Kasumi-1 (cell line): ENCODE measurements at places on chromosomes 5 and 9.
A peak's percentile ranks its signal among the peaks of the same experiment; 100 is the strongest.

- DNase-seq, result no peak
Observed at GRCh38 chr9:13746876-13747275, 467.4 kb upstream of the MPDZ start.

DNA sequence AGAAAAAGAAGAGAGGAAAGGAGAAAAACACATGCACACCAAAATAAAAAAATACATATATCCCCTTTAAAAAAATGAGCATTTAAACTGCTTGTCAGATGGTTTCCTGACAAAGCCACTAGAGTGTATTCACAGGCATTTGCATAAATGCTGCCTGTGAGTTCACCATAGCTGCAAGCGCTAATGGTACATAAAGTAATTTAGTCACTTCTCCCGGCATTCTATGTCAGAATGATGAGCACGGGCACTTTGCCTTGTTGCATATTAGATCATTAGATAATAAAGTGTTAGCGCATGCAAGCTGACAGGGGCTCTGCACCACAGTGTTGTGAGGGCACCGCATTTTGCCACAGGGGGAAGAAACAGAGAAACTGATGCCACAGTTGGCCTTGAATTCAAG lies 280.6 kb downstream of the EBF1 start:
- DNase-seq, result no peak

- peak; percentile 93 for DNase-seq
Observed at GRCh38 chr5:14560091-14560595, 21.4 kb upstream of the OTULINL start.

- no peak for DNase-seq
Observed at GRCh38 chr9:132167192-132167591, 5.3 kb downstream of the NTNG2 start.

DNA sequence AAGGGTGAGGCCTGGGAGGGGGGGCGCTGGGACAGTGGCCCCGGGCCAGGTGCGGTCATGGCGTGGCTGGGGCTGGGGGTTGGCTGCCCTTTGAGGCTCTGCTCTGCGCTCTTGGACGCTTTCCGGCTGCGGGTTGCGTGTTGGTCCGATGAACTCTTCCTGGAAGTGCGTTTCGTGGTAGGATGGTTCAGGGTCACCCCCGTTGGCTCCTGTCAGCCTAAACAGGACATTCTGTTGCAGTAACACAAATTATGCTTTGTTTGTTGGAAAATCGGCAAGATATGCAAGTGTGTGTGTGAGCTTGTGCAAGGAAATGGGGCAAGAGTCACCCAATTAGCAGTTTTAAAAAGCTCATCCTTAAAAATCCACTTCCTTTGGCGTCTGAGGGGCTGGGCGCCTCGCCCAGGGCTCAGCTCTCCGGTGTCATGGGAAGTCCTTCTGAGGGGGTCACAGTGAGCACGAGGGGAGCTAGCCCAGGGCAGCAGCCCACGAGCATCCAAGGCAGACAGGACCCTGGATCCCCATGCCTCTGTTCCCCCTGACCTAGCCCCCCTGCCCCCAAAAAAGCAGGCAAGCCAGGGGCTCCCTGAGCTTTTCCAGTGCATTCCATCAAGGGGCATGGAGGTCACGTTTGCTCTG lies 22.2 kb upstream of the RNU6ATAC start:
- no peak for DNase-seq

- DNase-seq, result no peak
Observed at GRCh38 chr5:6676702-6677101, 36.5 kb upstream of the TENT4A start.

DNA sequence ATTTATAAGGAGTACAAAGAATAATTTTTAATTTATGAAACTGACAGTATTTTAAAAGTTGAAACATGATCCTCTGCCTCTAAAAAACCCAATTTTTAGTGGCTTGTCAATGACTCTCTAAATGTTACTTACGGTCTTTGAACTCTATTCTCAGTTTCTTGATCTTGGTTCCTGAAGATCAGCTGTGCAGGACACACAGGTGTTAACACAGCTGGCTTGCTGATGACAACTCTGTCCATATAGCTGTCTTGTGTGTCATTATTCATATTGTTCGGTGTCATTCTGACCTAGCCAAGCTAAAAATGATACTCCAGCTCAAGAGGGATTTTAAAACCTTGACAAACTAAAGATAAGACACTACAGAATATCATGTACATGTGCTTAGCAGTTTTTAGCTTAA lies 314.5 kb downstream of the CCDC171 start:
- no peak for DNase-seq

DNA sequence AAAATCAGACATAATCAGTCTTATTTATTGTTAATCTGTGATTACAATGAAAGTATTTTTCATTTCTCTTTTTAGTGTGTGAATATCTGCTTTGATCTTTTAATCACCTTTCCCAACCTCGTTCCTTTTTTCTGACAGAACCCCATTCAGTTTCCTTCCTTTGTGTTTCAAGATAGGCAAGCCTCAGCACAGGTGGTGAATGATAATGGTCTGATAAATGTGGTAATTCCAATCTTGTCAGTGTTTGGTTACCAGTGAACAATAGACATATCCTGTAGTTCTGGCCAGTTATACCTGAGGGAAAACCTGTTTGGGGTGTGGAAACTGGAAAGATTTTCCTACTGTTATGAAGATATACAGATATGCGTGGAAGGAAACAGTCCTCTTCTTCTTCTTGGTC lies 13.5 kb downstream of the STX17 start:
- DNase-seq, result no peak

DNA sequence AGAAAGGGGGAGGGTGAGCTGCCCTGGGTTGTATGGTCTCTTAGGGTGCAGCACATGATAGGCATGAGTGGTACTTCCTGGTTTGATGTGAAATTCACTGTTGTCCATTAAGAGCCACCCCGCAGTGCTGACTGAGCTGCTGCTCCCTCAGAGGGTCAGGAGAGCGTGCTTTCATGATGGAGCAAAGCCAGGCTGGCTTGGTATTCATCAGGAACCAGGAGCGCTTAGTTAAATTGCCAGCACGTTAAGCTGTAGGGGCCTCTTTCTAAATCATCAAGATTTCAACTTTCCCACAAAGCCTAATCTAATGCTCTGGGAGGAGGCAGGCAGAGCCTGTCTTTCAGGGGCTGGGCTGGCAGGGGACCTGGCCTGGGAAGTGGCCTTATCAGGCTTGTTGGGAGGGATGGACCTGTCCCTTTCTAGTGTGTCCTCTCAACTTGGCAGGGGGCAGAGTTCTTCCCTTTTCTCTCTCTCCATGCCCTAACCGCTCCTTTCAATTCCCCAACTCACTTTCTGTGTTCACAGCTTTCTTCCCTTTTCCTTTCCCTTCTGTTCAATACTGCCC lies 7.9 kb downstream of the CYSTM1 start:
- no peak for DNase-seq

DNA sequence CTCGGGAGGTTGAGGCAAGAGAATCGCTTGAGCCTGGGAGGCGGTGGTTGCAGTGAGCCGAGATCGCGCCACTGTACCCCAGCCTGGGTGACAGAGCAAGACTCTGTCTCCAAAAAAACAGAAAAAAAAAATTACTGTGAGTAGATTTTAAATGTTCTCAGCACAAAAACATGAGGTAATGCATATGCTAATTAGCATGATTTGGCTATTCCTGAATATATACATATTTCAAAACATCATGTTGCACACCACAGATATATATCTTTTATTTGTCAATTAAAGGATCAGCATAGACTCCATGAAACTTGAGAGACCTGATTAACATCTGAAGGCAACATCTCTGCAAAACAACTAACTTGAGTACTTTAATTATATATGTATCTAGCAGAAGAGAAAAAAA lies 103.3 kb downstream of the THBS4 start:
- DNase-seq, result no peak

DNA sequence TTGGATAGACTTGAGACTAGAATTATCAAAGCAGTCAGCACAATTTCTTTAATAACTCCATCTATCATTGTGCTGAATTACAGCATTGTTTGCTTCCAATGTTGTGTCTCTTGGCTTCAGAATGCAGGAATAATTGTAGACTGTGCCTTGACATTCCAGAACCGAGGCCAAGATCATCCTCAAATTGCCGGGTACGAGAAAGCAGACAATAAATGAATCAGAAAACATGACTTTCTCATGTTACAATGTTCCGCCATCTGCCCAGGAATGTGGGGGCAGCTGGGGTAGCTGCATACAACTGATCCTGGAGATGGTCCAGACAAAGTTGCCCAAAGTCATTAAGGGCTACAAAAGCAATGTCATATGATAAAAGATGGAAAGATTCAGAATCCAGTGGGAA lies 206.2 kb upstream of the SGCD start:
- no peak for DNase-seq

- DNase-seq, result no peak
Observed at GRCh38 chr5:112276991-112277390, 142.1 kb downstream of the EPB41L4A start.

DNA sequence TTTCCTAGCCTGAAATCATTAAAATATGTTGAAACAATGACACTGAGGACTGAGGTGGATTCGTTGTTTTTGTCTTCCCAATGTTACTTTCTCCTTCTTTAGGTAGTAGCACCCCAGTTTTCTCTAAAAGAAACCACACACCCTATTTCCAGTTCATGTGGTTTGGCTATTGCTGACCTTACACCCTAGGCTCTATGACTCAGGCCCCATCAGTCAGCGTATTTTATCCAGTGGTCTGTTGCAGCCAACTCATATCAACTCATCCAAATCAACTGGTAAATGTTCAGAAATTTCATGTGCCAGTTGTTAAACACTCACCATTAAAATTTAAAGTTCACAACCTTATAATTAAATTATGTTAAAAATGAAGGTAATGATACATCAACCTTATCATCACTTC lies 44.6 kb upstream of the NFIB start:
- DNase-seq, result no peak

DNA sequence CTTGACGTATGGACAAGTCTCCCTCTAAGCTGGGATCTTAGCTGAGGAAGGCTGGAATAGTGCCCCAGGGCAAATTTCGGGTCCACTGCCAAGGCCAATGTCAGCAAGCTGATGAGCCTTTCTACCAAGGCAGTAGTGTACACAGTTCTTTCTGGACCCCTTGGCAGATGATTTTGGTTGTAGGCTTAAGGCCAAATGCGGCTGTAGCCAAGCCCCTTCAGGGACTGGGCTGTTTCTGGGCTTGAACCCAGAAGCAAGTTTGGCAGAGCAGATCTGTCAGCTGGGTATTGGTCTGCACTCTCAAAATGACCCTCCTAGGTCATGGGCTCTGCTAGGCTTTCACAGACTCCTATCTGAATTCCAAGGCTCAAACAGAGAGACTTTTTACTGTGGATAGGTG lies 121.6 kb downstream of the ADAMTSL1 start:
- no peak for DNase-seq

- no peak for DNase-seq
Observed at GRCh38 chr5:179261301-179262125, 83.7 kb downstream of the ADAMTS2 start.

DNA sequence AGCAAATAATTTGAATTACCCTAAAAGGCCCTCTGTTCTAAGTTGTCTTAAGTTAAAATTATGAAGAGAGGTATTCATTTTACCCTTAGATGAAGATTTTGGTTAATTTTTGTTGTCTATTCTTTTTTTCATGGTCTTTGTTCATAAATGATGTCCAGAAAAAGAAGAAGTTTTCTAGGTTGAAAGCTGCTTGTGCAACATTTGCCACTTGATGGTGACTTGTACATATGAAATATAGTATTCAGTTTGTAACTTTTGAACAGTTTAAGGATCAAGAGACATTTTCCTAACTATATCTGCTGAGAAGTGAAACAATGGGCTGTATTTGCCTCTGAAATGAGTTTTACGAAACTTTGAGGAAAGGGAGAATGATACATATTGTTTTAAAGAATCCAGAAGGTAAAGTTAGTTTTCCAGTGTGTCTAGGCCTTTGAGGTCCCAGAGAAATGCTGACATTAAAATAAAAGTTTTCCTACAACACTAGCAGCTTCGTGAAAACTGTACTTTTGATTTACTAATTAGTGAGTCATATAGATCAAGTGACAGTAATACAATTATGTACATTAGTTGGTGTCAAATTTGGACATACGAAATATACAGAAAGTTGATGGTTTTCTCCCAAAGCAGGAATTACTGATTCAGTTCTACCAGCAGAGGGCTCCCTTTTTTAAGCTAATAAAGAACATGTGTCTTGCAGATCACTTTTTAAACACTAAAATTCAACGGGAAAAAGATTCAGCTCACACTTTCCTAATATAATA lies 70.5 kb downstream of the PIK3R1 start:
- peak; percentile 83 for DNase-seq

GRCh38 chr5:58708456-58708855 lies 125.6 kb downstream of the RAB3C start:
- DNase-seq, result no peak

DNA sequence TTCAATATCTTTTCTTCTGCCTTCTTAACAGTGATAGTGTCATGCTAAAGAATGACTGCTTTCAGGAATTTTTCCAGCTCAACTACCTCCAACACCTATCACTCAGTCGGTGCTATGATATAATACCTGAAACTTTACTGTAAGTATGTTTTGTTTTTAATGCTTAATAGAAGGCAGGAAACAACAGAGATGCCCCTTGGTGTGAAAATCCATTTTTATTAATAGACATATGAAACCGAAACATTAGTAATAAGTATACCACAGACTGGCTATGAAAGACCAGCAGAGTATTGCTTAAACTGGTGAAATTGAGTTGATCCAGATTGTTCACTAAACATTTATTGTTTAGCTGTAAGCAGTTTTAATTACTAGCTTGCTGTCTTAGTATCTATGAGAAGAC lies 25.2 kb downstream of the SKP2 start:
- no peak for DNase-seq

DNA sequence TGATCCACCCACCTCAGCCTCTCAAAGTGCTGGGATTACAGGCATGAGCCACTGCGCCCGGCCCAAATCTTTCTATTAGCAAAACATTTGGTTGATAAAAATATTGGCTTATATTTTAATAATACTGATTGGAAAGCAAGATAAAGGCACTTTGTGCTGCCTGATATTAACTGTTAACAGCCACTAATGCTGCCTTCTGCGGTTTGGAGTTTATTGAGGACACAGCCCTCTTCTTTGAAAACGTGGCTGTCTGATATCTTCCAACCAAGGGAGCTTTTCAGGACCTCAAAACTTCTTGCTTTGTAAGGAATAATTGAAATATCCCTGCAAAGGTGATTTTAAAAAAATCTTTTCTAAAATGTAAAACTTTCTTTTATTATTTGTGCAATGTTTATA lies 94.0 kb downstream of the IQGAP2 start:
- DNase-seq, result no peak

DNA sequence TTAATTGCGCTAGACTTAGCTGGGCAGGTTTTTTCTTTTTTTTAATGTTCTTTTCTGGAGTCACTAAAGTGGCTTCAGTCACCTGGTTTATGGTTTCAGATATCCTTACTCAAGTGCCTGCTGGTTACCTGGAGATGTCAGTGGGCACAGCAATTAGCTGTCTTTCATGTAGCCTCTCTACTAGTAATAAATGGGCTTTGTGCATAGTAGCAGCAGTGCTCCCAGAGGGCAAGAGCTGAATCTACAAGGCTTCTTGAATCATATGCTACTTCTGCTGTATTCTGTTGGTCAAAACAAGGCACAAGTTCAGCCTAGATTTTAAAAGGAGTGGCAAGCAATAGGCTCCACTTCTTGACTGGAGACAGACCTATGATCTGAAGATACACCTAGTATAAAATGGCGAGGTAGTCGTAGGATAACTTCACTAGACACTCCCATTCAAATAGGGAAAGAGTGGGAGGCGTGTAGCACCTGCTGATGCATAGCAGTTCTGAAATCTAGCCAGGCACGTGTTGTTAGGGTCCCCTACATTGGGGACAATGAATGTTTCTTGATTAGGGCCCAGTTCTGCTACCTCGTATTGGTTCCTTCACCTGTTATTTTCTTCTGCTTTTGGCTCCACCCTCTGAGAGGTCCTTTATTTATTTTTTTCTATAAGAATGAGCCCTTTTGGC lies 7.0 kb downstream of the SCAMP1 start:
- peak; percentile 41 for DNase-seq

- DNase-seq, result no peak
Observed at GRCh38 chr9:35059438-35059837, 13.0 kb downstream of the VCP start.
